ENCODE measurements at places on chromosomes 7 and 10.

DNA sequence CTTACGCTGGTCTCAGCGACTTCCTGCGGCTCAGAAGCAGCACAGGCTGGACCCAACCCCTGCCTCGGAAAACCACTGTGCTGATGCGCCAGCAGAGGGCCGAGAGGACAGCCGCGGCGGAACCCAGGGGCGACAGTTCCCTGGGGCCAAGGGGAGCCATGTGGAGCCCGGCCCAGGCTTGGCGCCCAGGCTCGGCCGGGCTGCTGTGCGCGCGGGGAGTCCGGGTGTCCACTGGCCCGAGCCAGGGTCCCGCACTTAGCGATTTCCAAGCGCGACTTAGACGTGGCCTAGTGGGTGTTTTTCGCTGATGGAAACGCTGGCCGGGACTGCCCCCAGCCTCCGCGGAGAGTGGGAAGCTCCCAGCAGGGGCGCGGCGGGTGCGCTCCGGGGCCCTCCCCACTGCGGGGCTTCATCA is 18.6 kb upstream of the ZNF32 start:
- DNase-seq: no peak

- no peak for DNase-seq
Measured at GRCh38 chr10:21196822-21197395, 299.8 kb upstream of the NEBL start.

DNA sequence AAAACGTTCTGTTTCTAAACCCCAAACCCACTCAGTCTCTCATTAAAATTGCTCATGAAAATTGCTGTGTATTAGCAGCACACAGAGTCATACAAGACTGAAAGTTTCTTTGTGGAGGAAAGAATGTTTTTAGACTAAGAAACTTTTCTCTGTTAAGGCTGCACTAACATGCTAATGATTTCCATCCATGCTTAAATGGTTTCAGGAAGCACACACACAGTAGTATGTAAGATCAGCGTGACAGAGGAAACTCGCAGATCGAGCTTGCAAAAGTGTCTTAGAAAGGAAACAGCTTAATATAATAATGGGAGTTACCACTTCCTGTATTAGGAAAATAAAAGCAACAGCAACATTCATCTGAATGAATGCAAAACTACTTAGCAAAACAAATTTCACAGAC is 112.7 kb downstream of the ICA1 start:
- no peak for DNase-seq

GRCh38 chr10:15168291-15168785 is at the start of gene NMT2:
NMT2 (minus strand) TSS chr10:15168693; CDS start chr10:15168612, 81 bp downstream.
- peak; percentile 97 for DNase-seq

GRCh38 chr7:134041477-134041876 is 85.7 kb upstream of the LRGUK start:
- DNase-seq: no peak

GRCh38 chr10:132607491-132607890 is 69.9 kb downstream of the INPP5A start:
- no peak for DNase-seq

- no peak for DNase-seq
Measured at GRCh38 chr10:66892871-66893270, 33.0 kb upstream of the LRRTM3 start.
